Dorsolateral prefrontal cortex (tissue), 122 donors: ENCODE measurements at places on chromosomes 12 and 14.

DNA sequence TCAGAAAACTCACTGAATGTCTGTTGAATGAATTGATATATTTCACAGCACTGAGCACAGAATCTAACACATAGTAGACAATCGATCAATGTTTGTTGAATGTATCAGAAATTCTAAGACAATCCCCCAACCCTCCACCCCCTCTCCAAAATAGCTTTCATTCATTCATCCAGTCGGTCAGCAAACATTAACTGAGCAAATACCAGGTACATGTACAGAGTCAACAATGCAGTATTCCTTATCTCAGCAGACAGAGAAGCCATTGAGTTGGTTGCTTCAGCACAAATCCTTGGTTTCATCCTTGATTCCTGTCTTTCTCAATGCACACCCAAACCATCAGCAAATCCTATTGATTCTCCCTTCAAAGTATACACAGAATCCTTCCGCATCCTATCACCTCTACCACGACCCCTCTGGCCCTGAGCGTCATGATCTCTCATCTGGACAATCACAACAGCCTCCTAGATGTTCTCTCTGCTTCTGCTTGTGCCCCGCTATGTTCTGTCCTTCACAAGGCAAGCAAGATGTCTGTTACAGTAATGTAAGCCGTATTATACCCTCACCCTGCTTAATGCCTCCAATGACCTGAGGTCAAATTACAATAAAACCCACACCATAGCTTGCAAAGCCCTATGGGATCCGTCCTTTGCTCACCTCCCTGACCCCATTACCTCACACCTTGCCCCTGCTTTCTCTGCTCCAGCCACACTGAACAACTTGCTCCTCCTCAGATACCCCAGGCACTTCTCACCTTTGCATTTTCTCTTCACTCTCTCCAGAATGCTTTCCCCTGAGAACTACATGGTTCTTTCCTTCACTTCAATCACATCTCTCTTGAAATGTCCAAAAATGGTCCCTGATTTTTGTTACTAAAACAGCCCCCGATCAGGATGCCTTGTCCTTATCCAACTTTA, 738.1 kb upstream of the TBX3 start:
- no peak for DNase-seq

DNA sequence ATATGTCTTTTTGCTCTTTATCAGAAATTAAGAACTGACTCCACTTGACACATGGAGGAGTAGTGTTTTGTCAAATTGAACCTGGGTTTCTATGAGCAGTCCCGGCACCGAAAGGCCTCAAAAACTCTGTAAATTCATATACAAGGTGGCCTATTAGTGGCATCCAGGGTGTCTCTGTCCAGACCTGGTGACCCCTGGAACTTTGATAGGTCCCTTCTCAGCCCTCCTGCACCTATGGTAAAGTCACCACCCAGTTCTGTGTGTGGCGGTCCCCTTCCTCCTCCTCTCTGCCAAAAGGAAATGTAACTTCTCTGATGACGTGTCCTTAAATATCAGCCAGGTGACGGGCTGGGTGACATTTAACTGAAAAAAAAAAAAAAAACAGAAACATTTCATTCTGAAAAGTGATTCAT, 204.0 kb upstream of the FOXN3 start:
- DNase-seq: no peak

DNA sequence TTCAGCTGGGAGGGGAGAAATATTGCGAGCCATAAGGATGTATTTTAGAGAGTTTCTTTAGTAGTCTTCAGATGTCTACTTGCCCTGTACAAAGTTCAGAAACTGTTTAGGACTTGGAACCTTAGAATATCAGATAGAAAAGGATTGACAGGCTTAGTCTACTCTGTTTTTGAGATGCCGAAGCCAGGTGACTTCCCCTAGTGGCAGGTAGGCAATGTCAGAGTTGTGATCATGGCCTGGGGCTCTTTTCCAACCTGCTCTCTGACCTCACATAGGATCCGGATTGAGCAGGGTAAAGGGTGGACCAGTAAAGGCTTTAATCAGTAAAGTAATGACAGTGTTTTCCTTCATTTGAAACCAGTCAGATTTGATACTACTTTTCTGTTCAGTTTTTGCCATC, 59.6 kb downstream of the PRKCH start:
- DNase-seq: no peak

GRCh38 chr14:59344016-59344415, 121.2 kb downstream of the GPR135 start:
- DNase-seq: no peak

- DNase-seq: no peak
Observed at GRCh38 chr12:110670161-110670701, 18.7 kb downstream of the HVCN1 start.

- no peak for DNase-seq
Observed at GRCh38 chr12:124946447-124946793, 32.0 kb upstream of the UBC start.

DNA sequence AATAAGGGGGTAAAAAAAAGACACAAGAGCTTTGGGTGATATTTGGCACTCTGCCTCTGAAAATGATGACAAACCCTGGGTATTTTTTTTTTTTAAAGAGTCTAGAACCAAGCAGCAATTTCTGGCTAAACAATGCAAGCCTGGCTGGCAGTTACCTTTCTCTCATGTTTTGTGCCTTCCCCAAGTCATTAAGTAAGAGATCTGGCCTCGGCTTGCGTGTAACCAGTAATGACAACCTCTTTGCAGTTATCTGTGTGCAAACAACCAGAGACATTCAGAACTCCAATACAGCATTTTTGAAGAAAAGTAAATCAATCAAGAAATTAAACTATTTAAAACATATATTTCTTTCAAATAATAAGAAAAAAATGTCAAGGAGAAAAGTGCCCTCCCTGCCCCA, 167.5 kb downstream of the KCNC2 start:
- no peak for DNase-seq

- DNase-seq: no peak
Observed at GRCh38 chr14:91041450-91041849, 19.0 kb downstream of the RPS6KA5 start.

GRCh38 chr12:23944067-23944466, 5.4 kb downstream of the SOX5 start:
- no peak for DNase-seq

GRCh38 chr12:24227551-24227950, 278.1 kb upstream of the SOX5 start:
- DNase-seq: no peak

DNA sequence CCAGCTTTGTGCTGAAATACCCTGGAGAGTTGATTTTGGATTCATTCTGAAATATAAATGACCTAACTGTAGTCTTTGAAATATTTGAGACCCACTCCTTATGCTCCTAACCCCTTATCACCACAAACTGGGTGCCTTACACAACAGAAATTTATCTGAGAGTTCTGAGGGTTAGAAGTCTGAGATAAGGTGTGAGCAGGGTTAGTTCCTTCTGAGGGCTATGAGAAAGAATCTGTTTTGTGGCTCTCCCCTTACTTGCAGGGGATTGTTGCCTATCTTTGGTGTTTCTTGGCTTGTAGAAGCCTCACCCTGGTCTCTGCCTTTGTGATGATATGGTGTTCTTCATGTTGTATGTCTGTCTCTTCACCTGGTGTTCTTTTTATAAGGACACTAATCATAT, 91.7 kb downstream of the DERA start:
- DNase-seq: no peak

DNA sequence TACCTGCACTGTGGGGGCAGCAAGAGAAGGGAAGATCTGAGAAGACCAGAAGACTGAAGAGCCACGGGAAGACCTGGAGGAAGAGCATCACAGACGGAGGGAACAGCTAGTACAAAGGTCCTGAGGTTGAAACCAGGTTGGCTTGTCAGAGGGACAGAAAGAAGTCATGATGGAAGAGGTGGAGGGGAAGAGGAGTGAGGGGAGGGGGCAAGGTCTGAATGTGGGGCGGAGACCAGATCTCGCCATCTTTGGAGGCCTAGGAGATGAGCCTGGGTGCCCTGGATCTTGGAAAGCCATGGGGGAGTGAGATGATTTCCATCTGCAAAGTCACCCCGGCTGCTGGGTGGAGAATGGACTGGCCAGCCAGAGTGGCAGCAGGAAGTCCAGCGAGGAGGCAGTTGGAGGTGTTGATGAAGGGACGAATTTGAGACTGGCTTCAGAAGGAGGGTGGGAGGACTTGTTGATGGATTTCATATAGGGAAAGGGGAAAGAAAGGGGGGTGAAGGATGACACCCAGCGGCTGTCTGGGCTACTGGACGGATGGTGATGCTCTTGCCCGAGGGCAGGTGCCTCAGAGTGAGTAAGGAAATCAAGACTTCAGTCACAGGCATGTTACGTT, 14.6 kb upstream of the UBC start:
- no peak for DNase-seq

GRCh38 chr14:46344327-46344937, 307.1 kb downstream of the RPL10L start:
- no peak for DNase-seq
